GM18507 (cell line): ENCODE measurements at places on chromosomes 7 and 10.

- no peak for DNase-seq
Measured at GRCh38 chr7:121002048-121002756, 13.7 kb downstream of the CPED1 start.

DNA sequence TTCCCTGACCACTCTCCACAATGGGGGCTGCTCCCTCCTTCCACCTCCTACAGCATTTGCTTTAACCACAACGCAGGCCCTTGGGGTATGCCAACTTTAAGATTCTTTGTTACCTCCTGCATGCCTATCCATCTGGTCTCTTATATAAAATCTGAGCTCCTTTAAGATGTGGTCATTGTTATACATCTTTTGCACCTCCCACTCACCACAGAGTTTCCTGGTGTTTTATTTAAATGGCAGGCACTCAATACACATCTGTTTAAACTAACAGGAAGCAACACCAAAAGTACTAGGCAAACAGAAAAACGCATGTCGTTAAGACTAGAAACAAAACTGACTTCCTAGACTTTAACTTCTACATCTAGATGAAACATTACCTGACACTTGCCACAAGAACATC is 36.3 kb downstream of the SLC25A13 start:
- peak; percentile 12 for DNase-seq

DNA sequence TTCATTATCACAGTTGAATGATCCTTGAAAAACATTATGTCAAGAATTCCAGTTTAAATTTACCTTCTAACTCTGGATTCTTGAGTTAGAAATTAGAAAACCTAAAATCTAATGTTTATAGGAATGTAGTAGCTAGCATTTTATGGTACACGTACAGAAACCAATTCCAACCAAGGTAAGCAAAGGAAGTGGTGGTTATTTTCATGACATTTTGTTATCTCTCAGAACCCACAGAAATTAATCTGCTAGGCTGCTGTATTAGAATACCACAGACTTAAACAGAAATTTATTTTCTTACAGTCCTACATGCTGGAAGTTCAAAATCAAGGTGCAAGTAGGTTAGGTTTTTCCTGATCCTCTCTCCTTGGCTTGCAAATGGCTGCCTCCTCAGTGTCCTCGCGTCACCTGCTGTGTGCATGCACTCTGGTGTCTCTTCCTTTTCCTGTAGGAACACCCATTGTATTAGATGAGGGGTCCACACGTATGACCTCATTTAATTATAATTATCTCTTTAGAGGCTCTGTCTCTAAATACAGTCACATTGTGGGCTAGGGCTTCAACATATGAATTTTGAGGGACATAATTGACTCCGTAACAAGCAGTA is 8.5 kb upstream of the CSTF2T start:
- DNase-seq: no peak

GRCh38 chr10:48389846-48390557 is 83.5 kb downstream of the MAPK8 start:
- DNase-seq: no peak

DNA sequence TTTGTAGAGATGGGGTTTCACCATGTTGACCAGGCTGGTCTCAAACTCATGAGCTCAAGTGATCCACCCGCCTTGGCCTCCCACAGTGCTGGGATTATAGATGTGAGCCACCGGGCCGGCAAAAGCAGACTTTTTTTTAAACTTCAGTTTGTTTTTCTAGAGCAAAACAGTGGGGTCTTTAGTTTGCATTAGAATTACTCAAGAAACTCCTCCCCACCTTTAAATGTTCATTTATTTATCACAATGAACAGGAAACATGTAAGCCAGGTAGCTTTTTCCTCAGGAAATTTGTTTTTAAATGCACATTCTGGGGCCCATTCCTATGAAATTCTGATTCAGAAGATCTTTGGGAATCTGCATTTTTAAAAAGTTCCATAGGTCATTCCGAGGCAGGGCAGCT is 56.0 kb upstream of the JAZF1 start:
- no peak for DNase-seq

- no peak for DNase-seq
Measured at GRCh38 chr10:22148961-22149360, 68.9 kb downstream of the EBLN1 start.

- no peak for DNase-seq
Measured at GRCh38 chr7:94660006-94660405, 4.1 kb upstream of the SGCE start.

- DNase-seq: no peak
Measured at GRCh38 chr10:75652146-75652740, 220.8 kb downstream of the LRMDA start.

DNA sequence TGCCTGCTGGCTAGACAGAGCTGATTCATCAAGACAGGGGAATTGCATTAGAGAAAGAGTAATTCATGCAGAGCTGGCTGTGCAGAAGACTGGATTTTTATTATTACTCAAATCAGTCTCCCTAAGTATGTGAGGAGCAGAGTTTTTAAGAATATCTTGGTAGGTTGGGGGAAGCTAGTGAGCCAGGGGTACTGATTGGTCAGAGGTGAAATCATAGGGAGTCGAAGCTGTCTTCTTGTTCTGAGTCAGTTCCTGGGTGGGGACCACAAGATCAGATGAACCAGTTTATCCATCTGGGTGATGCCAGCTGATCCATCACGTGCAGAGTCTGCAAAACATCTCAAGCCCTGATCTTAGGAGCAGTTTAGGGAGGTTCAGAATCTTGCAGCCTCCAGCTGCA is 39.8 kb downstream of the FOXI2 start:
- no peak for DNase-seq

DNA sequence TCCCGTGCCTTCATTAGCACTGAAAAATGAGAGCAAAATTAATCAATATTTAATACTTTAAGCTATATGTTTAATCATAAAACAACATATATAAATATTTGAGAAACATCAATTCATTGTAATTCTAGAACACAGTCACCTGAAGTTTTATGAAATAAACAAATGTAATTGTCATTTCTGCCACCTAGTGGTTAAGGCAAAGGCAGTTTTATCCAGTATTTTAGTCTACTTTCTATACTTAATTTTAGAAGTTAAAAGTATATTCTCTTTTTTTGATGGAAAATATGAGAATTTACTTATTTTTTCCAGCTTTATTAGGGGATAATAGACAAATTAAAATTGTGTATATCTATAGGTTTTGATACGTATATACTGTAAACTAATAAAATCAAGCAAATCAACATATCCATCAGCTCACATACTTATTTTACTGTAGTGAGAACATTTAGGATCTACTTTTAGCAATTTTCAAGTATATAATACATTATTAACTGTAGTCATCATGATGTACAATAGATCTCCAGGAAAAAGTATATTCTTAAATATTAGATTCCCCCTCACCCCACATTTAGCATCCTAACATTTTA is 16.9 kb downstream of the PCGF6 start:
- DNase-seq: no peak

GRCh38 chr10:29302499-29302898 is 13.6 kb downstream of the LYZL1 start:
- no peak for DNase-seq

DNA sequence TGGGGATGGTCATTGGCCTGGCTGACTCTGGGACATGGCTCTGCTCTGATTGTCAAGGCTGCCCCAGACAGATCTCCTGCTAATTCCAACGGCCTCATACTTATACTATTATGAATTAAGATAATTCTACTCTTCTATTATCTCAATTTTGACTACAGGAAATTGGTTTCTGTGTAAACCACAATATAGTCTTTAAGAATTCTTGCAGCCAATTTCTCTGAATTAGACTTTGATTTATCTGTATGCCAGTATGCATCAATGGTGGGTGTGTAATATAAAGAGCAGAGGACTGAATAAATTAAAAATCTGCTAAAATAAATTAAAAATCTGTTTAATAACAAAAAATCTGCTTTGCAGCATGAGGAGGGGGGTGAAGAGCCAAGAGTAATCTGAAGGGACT is 27.0 kb downstream of the HIBADH start:
- no peak for DNase-seq

GRCh38 chr10:124451276-124451675 is 1.4 kb upstream of the NKX1-2 start:
- DNase-seq: no peak
